ENCODE measurements at places on chromosomes 2 and 18. TPM values are rescaled to one million over a fixed set of nuclear protein-coding genes. Genes with fewer than 3 reads are reported as not detected.

GRCh38 chr2:188677142-188677541 is 297.0 kb upstream of the COL3A1 start:
- no peak for DNase-seq

- peak; percentile 41 for DNase-seq
Measured at GRCh38 chr2:175964195-175964594, 37.9 kb downstream of the LNPK start.

DNA sequence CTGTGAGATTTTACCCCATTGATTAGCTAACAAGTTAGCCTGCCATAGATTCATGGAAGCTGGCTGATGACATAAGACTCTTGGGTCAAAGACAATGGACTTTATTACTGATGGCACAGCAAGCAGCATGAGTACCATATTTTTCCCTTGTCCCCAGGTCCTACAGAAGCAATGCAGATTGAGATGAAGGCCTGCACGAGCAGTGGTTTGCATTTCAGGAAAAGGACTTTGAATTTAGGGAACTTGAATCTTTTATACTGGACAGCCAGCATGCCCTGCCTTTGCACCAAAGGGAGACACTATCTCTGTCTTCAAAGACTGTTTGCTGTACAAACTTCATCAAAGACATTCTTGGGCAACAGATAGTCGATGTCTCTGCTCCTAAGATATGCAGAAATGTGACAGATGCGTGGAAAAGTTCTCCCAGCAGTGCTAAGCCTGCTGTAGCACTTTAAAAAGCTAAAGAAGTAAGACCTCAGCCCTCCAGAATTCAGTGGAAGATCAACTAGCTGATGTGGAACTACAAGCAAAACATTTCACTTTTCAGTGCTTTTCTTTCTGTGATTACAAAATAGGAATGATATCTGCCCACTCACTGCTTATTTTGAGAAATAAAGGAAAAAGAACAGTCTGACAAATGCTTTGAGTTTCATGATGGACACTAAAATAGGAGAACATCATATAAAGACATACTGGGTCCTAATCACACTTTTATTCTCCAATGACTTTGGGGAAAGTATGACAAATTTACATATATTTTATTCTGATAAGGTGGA is 44.4 kb upstream of the TANK start:
- no peak for DNase-seq

DNA sequence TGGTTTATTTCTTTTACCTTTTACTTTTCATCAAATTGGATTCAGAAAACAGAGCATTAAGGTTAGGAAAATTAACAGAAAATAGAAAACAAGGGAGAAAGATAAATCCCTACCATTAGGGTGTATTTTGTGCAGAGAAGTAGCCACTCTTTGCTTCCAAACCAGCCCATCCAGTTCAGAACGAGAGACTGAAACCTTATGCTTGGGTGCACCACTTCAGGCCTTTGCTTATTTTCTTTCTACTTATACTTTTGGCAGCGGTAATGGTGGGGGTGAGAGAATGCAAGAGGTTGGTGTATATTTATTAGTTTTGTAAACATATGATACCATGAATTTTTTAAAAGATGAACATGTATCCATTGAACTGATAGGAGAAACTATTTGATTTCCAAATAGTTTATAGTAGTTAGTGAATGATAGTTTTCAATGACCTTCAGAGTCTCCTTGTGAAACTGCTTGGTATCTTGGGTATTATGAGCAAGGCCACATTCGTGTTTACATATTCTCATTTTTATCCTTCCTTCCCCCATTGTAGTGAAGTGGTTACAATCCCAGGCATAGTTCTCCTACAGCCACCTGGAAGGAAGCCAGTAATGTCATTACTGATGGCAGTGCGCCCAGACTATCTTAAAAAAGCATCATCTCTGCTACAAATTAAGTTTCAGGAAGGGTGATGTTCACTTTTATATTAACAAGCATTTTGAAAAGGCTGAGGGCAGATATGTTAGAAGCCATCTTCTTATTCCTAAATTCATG is 60.8 kb downstream of the MFSD6 start:
- peak; percentile 93 for DNase-seq

DNA sequence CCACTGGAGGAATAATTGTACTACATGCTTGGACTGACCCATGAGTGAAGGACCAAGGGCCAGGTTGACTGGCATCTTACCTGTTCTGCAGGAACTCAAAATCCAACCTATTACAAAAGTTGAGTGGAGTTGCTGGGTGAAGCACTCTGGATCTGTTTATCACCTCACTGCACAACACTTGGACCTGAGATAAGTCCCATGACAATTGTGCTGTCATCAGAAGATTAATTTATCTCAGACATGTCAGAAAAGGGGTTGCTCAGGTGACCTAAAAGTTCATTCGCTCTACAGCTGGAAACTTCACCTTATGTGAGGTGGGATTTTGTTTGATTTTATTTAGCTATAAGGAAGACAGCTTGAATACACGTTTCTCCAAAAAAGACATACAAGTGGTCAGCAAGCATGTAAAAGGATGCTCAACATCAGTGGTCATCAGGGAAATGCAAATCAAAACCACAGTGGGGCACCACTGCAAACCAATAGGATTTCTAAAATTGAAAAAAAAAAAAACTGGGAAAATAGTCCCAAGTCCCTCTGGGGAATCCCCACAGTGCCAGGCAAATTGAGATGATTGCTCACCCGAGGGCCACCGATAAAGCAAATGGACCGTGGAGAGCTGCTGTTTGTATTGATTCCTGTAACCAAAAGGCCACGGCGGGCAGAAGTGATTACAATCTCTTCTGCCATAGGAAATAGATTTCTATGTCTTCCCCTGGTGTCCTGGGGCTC is 65.8 kb upstream of the SLC35F5 start:
- no peak for DNase-seq

DNA sequence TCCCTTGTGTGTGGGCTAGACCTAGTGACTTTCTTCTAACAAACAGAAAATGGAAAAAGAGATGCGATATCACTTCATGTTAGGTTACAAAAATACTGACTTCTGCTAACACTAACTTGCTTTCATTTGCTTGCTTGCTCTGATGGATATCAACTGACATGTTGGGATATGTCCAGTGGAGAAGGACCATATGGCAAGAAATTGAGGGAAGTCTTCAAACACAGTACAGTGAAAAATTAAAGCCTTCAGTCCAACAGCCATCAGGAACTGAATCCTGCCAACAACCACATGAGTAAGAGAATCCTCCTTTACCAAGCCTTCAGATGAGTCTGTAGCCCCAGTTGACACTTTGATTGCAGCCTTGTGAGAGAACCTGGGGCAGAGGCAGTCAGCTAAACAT is 143.9 kb downstream of the MAIP1 start:
- no peak for DNase-seq

The MARCHF4 gene
- total RNA-seq: not detected
